ENCODE measurements at places on chromosomes 11 and 22.

DNA sequence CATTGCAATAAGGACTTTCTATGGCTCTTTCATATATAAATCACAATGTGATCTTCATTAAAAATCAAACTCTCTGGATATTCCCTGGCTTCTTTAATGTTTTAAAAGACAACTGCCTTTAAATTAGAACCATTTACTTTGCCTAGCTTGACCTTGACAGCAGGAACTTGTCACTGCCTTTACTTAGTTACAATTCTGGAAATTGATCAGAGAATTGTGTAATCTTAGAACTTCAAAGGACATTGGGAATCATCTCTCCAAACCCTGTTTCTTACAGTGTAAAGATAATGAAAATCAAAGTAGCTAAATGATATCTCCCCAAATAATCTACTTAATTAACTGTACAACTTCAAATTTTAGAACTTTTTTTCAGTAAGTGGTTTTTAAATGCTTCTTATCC, 517.6 kb upstream of the CCDC179 start:
- DNase-seq: no peak

GRCh38 chr11:13762718-13763117, 94.2 kb downstream of the FAR1 start:
- no peak for DNase-seq

DNA sequence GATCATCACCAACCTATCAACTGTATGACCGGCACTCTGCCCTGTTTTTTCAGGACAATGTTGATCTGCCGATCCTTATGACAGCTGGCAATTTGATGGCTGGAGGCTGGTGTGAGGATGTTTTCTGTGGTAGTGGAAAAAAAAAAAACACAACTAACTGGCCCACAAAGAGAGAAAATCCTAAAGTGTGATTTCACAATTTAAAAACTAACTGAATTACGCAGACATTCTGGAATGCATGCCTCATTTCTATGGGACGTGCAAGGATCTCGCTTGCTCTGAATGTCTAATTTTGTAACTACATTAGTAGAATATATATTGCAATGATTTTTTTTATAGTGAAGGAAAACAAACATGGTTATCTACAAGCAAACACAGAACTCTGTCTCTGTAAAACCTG, 590.5 kb downstream of the ETS1 start:
- no peak for DNase-seq

DNA sequence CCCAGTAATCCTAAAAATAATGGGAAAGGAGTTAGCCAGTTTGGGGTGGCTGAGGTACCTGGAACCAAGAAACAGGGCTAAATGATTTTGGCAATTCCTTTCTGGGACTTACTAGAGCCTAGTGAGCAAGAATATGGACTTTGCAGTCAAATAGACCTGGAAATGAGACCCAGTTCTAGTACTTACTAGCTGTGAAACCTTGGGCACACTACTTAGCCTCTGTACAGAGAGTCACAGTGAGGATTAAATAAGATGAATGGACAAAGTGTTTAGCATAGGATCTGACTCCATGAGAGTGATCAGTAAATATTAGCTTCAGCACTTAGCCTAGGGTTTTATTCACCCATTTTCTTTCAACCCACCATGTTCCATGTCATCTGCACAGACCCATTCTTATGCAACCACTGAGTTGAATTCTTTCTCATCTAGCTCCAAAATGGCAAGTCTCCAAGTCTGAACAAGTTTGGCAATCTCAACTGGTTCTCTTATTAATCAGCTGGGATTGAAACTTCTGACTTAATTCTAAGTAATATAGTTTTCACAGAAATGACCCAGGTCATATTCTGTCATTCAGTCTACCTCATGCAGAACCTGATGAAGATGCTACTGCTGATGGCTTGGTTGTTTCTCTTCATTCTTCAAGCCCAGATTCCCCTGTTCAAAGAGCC, 15.0 kb upstream of the SORL1 start:
- no peak for DNase-seq

Measured in GM04504 (cell line).